ENCODE measurements at places on chromosomes 2 and 18.

DNA sequence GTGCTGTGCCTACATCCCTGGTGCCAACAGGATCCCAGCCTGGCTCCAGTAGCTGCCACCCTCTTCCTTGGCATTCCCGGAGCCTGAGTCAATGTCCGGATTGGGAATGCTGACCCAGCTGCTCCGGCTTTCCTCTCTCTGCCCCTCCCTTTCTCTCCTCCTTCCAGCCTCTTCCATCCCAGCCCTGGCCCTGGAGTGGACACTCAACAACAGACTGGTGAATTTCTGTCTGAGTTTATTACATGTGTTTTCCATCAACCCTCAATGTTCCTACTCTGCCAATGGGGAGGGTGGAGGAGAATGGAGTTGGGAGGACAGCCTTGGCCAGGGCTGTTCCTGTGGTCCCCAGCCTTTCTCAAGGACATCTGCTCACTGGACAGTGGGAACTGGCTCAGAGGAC, 917 bp upstream of the PRKAG3 start:
- H3K36me3 ChIP-seq, result no peaks in the 10 kb centered on the region
- peak overlapping the region; percentile 83 for H3K27ac ChIP-seq
- H3K4me3 ChIP-seq, result no peak overlapping the region
- H3K27me3 ChIP-seq, result no peaks in the 10 kb centered on the region
- DNase-seq, result peak; percentile 39

- H3K27me3 ChIP-seq, result no peaks in the 10 kb centered on the region
- no peaks in the 10 kb centered on the region for H3K36me3 ChIP-seq
- H3K4me1 ChIP-seq, result peaks cover 5% of the 10 kb centered on the region
- H3K4me3 ChIP-seq, result no peak overlapping the region
Measured at GRCh38 chr18:48022531-48023329, 92.3 kb upstream of the SMAD2 start.

DNA sequence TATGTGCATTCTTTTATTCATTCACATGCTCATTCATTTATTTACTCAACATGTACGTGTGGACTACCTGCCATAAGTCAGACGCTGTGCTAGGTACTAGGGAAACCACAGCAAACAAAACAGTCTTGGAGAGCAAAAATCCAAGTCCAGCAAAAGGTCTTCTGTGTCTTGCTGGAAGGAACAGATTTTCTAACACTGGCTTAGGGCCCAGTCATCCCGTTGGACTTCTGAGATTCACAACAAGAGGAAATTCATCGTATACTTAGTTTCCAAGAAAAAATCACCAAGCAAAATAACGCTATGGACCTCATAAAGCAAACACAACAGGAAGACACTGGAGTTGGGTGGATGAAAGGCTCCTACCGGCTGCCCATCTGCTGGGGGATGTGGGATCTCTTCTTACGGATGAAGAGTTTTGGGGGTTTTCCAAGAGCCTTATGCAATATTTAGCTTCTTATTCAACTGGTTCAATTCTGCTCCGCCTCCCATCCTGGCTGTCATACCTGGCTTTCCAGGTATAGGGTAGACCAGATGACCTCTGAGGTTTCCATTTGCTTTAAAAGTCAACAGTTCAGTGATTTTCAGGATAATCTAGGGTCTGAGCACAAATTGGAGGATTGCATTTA, 262.7 kb downstream of the HAUS1 start:
- DNase-seq, result no peak
- H3K4me1 ChIP-seq, result no peaks in the 10 kb centered on the region
- H3K36me3 ChIP-seq, result no peaks in the 10 kb centered on the region
- H3K27ac ChIP-seq, result no peak overlapping the region
- H3K27me3 ChIP-seq, result no peaks in the 10 kb centered on the region
- H3K4me3 ChIP-seq, result no peak overlapping the region

DNA sequence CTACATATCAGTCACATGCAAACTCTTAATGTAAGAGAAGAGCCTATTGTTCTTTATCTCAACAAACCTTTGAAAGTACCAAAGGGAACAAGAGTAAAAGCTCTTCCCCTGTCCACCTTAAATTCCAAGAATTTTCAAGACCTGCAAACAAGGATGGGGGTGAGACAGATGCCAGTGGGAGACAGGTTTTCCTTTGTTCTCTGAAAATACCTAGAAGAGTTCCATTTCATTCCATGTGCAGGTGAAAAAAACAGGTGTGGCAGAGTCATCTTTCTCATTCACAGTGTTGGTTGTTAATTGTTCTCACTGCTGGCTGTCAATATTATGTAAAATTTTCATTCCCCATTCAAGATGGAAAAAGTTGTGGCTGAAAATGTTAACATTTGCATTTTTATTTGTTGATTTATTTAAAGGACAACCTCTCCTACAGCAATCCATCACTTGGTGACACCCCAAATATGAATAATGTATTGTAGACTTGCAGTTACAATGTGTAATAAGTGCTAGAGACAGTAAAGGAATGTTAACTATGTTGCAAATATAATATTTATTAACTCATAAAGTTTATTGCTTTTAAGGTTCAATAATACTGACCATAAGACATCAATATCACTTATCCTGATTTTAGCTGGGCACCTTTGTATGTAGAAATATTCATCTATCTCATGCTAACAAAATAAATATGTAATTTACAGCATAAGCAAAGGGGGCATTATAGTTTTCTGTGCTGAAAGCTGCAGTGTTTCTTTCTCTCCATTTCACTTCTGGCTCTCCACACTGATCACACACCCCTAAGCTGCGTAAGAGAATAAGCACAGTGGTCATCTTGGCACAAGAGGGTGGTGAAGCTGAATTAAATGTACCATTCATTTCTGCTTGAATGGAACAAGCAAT, 347.0 kb downstream of the KIAA1328 start:
- no peaks in the 10 kb centered on the region for H3K4me1 ChIP-seq
- no peak overlapping the region for H3K4me3 ChIP-seq
- H3K27ac ChIP-seq, result no peak overlapping the region
- no peaks in the 10 kb centered on the region for H3K27me3 ChIP-seq
- DNase-seq, result no peak

GRCh38 chr2:47019532-47019931, 103.9 kb upstream of the MCFD2 start:
- peaks cover 34% of the 10 kb centered on the region for H3K36me3 ChIP-seq
- peaks cover 26% of the 10 kb centered on the region for H3K4me1 ChIP-seq
- no peaks in the 10 kb centered on the region for H3K27me3 ChIP-seq

GRCh38 chr2:18518116-18519111, 42.0 kb downstream of the RDH14 start:
- no peak for DNase-seq
- H3K27ac ChIP-seq, result peak overlapping the region; percentile 50
- no peaks in the 10 kb centered on the region for H3K36me3 ChIP-seq
- peak overlapping the region; percentile 9 for H3K4me3 ChIP-seq
- H3K27me3 ChIP-seq, result no peaks in the 10 kb centered on the region

- H3K27me3 ChIP-seq, result no peaks in the 10 kb centered on the region
- DNase-seq, result no peak
- no peak overlapping the region for H3K27ac ChIP-seq
- no peaks in the 10 kb centered on the region for H3K36me3 ChIP-seq
Measured at GRCh38 chr2:151052850-151053660, 208.6 kb downstream of the RBM43 start.

DNA sequence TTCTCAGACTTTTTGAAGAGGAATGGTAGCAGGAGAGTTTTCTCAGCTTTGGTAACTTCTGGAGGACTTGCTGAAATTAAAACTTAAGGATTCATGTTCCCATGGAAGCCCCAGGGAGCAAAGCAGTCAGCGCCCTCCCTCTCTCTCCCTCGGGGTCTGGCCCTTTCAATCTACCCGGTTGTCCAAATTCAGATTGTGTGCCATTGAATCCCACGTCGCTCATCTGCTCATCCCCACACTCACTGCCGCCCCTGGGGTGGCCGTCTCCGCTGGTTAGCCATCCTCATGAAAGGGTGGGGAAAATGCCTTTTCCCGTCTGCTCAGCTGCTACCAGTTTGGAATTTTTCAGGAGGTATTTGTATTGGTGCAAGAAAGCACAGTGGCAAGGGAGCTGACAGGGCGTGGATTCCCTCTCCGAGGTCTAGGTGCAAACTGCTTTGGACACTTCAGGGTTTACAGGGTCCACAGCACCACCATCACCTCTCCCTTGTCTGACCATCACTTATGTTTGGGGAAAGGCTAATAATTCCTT, 27.1 kb downstream of the MCFD2 start:
- peaks cover 10% of the 10 kb centered on the region for H3K4me1 ChIP-seq
- no peaks in the 10 kb centered on the region for H3K27me3 ChIP-seq
- H3K4me3 ChIP-seq, result no peak overlapping the region
- no peak for DNase-seq

- no peak for DNase-seq
- peaks cover 44% of the 10 kb centered on the region for H3K36me3 ChIP-seq
- H3K4me3 ChIP-seq, result no peak overlapping the region
- H3K4me1 ChIP-seq, result no peaks in the 10 kb centered on the region
Measured at GRCh38 chr2:36881816-36882215, 84.5 kb downstream of the STRN start.

DNA sequence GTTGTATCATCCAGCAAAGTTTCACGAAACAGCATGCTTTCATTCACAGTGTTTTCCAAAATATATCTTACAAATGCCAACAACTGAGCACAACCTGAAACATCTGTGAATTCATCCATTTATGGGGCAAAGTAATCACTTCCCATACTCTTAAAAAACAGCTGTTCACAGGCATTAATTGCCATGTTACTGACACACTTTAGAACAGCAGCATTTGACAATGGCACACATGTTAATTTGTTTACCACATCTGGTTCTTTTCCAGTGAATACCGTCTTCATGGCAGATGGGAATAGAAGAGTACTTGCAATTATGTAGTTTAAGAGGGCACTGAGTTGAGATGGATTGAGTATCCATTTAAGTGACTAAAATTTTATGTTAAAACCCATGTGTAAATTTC, 347.4 kb upstream of the LRP1B start:
- no peak overlapping the region for H3K27ac ChIP-seq
- no peaks in the 10 kb centered on the region for H3K27me3 ChIP-seq
- DNase-seq, result no peak

DNA sequence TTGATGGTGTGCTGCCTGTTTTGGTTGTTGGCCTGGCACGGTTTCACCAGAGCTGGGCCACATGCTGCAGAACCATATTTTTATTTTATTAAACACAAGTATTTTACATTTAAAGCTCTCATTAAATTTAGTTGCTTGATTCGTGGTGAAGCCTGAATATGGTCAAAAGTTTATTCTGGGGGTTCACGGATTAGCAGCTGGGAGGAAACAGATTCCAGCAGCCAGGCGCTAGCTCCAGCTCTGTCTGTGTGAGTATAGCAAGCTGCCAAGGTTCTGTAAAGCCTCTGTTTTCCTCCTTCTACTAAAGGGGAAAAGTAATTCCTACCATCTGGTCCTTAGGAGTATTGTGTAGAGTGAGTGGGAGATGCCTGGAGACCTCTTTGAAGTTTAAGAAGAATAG, 22.5 kb downstream of the GATA6 start:
- no peak for DNase-seq
- peaks cover 9% of the 10 kb centered on the region for H3K4me1 ChIP-seq
- peak overlapping the region; percentile 5 for H3K4me3 ChIP-seq
- no peaks in the 10 kb centered on the region for H3K27me3 ChIP-seq
- H3K27ac ChIP-seq, result peak overlapping the region; percentile 89

- no peaks in the 10 kb centered on the region for H3K4me1 ChIP-seq
- H3K36me3 ChIP-seq, result no peaks in the 10 kb centered on the region
- H3K27me3 ChIP-seq, result no peaks in the 10 kb centered on the region
- no peak for DNase-seq
- H3K27ac ChIP-seq, result no peak overlapping the region
- H3K4me3 ChIP-seq, result no peak overlapping the region
Measured at GRCh38 chr2:153100151-153100550, 378.4 kb downstream of the RPRM start.

- no peak for DNase-seq
- no peak overlapping the region for H3K4me3 ChIP-seq
- H3K4me1 ChIP-seq, result no peaks in the 10 kb centered on the region
- peaks cover 59% of the 10 kb centered on the region for H3K36me3 ChIP-seq
Measured at GRCh38 chr2:170999654-171000053, 70.6 kb downstream of the GORASP2 start.

GRCh38 chr2:24774373-24774772, 18.8 kb downstream of the PTRHD1 start:
- no peaks in the 10 kb centered on the region for H3K27me3 ChIP-seq
- H3K36me3 ChIP-seq, result no peaks in the 10 kb centered on the region
- DNase-seq, result no peak
- H3K4me1 ChIP-seq, result no peaks in the 10 kb centered on the region
